ENCODE measurements at places on chromosomes 3 and 15.

DNA sequence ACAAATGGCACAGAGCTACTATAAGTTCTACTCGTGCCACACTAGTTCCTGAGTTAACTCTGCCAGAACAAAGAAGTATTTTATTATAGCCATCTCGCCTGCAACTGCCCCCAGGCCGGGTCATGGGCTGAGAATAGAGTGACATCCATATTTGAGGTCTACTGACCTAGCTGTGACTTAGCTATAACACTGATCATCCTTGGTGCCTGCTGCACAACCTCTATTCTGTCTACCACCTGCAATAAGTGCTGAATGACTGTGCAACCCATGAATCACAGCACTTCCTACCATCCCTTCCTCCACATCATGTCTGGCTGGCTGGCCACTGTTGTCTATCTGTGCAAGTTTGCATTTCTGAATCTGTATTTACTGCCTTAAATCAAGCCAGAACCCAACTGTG lies 506.5 kb upstream of the TBL1XR1 start:
- no peak for DNase-seq

DNA sequence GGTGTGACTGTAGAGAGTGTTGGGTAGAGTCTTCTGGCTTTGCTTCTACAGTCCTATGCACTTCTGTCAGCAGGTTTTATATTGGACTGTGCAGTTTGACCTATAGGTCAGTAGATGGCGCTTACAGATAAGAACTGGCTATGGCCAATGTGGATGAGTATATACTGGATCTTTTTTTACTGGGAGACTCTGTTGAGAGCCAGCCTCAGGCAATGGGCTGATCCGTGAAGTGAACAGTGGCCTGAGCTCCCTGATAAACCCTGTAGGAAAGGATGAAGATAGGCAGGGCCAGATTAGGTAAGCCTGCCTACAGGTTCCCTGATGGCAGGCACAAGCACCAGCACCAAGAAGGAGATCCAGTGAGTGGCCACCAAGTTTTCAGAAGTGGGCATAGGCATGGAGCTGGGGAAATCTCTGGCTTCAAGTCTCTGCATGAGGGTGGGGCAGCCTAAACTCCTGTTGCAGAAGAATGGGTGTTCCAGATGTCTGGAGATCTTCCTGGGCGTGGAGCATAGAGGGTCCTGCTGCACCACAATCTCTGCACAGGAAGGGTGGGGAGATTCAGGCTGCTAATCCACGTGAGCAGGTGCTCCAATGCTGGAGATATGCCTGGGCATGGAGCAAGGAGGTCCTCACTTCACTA lies 326.0 kb upstream of the SGO1 start:
- peak; percentile 19 for DNase-seq

DNA sequence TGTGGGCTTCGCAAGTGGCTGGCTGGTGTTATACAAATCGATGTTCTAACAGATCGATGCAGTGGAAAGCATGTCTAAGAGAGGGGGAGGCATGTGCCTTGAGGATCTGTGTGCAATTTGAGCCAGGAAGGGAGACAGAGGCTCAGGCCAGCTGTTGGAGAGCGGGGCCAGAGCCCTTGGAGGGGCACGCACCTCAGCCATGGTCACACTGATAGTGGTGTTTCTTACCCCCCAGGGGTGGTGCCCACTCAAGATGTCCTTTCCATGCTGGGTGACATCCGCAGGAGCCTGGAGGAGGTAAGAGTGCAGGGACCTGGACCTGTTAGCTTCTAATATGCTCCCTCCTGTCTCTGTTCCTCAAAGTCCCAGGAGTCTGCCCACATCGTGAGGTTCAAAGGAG lies 3.8 kb upstream of the ABTB1 start:
- no peak for DNase-seq

GRCh38 chr3:5136919-5137429 lies 14.9 kb downstream of the ARL8B start:
- no peak for DNase-seq

GRCh38 chr3:135109681-135110080 lies 314.6 kb downstream of the EPHB1 start:
- no peak for DNase-seq

DNA sequence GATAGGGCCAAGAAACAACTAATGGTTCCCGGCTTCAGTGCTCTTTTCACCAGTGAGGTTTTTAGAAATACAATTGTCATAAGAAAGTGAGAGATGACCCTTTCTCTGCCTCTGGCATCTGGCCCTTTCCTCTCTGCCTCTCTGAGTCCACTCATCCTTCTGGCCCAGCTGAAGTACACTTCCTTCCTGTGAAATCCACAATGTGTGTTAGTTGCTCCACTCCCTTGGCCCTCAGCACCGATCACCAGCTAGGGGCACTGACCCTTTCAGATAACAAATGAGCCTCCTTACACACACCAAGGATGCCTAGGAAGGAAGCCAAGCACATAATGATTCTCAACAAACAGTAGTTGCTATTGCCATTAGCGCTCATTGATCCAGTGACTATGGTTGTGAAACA lies 2.9 kb upstream of the CAV3 start:
- no peak for DNase-seq

- DNase-seq = no peak
These were observed 98.6 kb upstream of the CRBN start for GRCh38 chr3:3278073-3278472.

DNA sequence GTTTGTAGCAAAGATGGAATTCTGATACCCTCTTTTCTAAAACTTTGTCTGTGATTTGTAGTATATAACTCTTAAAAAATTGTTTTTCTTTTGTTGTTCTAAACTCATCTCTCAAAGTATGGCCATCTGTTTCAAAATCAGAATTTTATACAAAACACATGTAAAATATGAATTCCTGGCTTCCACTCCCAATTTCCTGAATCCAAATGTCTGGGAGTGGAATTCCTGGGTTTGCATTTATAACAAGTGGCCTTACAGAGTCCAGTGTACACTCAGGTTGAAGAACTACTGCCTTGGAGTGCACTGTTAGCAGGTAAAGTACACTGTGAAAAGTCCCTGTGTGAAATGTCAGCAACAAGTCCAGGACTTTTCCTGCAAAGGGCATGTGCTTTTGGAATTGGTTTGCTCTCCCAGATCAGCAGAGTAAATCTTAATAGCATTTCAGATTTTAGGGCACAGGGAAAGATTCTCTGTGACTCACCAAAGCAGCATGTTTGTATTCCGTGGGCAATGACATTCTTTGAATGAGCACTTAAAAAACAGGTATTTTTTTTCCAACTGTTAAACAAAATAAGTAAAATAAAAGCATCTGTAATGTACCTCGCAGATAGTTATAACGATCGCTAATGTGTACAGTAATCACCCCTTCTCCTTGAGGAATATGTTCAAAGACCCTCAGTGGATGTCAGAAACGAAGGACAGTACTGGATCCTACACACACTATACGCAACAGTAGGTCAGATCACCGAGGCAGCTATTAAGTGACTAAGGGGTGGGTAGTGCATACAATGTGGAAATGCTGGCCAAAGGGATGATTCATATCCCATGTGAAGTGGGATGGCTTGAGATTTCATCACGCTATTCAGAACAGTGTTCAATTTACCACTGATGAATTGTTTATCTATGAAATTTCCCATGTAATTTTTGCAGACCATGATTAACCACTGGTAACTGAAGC lies 2.0 kb upstream of the CLDN16 start:
- peak; percentile 93 for DNase-seq

DNA sequence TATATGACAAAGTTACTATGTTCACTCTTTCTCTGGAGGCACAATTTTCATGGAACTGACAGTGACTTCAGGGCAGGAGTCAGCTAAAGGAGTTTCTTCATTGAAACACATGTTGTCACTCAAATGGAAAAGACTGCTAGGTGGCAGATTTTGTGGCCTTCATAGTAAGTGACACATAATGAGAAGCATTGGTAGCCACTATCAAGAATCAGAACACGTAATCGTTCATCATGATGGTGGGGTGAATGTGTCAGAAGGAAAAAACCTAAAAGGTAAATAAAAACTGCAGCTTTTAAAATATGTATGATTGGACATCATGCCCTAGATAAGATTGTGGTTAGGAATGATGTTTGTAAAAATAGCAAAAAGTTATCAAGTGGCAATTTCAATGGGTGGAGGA lies 1491.0 kb downstream of the SI start:
- DNase-seq = no peak

All from epithelial cell of proximal tubule (primary cell).